NCI-H1092 (cell line): ENCODE measurements at places on chromosomes 5 and 9.

DNA sequence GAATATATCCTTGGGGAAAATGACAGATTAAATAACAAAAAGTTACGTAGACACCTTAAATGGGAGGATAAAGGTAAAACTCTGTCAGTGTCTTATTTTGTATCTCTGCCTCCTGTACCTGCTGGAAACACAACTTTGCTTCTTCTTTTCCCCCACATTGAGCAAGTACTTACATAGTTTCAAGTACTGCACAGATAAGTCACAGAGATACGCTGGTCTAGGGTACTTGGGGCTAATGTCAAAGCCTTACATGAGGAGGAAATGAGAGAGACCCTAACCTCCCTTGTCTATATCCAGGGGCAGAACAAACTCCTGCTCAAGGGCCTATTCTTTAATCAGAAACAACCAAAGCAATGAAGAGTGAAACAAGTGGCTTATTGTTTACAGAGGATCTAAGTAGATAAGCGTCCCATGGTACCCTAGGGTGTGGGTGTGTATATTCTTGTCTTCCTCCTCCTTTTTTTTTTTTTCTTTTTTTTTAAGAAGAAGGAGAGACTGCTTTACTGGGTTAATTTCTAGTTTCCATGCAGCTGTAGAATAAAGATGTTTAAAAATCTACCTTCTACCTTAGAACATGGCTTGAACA, 43.1 kb downstream of the ELL2 start:
- no peak for DNase-seq

DNA sequence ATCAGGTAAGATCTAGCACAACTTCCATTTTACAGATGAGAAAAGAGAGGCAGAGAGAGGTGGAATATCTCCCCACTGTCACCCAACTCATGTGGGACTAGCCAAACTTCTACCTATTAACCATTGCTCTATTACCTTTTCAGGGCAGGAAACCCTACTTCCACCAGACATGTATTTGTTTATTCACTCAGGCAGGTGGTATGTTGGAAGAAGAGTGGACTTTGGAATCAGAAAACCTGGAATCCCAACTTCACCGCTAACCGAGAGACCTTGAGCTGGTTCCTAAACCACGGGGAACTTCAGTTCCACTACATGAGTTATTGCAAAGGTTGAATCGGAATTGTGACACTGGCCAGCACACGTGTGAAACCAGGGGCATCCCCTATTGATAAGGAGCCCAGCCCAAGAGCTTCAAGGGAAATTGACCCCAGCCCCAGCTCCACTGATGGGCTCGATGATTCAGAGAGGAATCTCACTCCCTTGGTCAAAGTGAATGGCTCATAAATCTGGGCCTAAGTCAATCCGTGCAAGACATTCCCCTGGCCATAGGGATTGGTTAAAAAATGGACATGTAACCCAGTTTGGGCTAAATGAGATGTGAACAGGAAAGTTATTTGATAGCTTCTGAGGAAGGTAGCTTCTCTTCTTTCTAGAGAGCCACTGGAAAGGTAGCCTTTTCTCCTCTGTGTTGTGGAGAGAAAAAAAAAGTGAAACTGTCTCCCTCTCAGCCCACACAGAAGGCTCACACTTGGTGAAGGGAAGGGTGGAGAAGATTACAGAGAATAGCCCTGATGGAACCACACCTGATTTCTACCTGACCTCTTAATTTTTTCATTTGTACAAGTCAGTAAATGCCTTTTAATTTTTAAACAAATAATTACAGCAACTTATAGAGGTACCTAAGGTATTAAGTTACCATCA, 5.5 kb upstream of the GLIS3 start:
- DNase-seq, result no peak

DNA sequence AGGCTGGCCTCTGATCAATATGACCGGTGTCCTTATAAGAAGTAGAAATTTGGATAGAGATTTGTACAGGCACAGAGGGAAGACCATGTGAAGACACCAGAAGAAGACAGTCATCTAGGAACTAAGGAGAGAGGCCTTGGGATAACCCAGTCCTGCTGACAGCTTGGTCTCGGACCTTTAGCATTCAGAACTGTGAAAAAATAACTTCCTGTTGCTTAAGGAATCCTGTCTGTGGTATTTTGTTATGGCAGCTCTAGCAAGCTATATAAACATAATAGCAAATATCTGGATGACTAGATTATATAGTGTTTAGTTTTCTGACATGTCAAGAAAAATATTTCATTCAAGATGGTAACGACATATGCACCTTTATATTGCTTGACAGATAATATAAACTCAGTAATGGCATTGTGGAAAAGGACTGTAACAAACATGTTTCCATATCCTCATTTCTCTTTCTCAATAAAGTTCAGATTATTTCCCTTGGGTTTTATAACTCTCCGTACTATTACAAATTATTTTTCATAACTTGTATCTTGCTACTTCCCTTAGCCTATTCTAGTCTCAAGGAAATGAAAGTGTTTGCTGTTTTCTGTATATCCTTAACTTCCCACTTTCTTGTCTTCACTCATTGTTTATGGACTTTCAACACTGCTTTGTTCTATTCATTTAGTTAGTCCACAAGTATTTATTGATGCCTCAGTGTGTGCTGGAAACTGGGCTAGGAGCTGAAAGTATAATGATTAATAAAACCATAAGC, 62.4 kb downstream of the KIAA1958 start:
- DNase-seq, result no peak

- no peak for DNase-seq
These were observed 14.4 kb upstream of the TMEM245 start for GRCh38 chr9:109134167-109134578.

- DNase-seq, result no peak
These were observed 116.6 kb downstream of the MUSK start for GRCh38 chr9:110785166-110785565.

DNA sequence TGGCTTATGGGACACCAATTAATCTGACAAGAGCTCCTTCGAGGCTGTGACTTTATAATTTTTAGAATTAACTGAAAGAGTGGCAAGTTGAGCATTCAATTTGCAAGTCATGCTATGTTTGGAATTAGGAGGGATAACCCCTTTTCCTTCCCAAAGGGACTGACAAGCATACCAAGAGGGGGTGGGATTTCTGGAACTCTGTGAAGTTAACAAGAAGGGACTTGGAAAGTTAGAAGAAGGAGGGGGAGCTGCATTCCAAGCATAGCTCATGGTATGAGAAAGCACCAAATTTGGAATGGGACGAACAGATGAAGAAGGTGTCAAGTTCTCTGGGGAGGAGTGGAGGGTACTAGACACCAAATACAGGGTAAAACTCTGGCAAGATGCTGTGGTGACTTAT, 8.9 kb upstream of the PALM2AKAP2 start:
- DNase-seq, result no peak

GRCh38 chr9:130959809-130960334, 20.8 kb upstream of the FIBCD1 start:
- DNase-seq, result no peak

GRCh38 chr5:67673180-67673579, 476.6 kb upstream of the CD180 start:
- DNase-seq, result no peak

DNA sequence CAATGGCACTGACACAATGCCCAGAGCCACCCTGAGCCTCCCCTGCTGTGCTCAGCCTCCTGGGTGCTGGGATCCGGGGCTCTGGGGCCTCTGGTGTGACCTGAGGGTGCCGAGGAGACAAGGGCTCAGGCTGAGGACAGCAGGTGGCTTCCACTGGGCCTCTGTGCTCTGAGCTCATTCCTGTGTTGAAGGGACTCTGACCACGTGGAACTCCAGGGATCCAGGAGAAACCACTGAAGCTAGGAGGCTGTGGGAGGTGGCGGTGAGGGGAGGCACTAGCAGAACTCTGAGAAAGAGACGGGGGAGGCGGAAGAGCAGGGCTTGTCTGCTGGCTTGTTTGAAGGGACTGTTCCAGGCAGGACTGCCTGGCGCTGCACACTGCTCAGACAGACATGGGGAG, 318.7 kb upstream of the IRX1 start:
- no peak for DNase-seq

DNA sequence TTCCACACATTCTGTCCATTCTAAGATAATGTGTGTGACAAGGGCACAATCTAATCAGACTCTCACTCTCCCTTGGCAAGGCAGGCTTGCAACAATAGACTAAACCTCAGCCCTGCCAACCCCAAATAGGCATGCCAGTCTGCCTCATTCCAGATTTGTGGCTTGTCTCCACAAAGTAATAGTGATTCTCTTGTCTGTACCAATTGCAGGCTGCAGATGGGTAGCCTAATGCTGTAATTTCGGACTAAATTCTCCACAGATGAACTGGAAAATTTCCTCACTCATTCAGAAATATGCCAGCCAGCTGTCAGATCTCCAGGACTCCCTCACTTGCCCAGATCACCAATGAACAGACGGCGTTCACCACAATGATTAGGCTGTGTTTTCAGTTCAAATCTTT, 413.6 kb downstream of the ELAVL2 start:
- no peak for DNase-seq

GRCh38 chr5:132459983-132460838, 30.4 kb downstream of the IRF1 start:
- no peak for DNase-seq

GRCh38 chr5:80161165-80161564, 94.7 kb downstream of the SERINC5 start:
- DNase-seq, result no peak

DNA sequence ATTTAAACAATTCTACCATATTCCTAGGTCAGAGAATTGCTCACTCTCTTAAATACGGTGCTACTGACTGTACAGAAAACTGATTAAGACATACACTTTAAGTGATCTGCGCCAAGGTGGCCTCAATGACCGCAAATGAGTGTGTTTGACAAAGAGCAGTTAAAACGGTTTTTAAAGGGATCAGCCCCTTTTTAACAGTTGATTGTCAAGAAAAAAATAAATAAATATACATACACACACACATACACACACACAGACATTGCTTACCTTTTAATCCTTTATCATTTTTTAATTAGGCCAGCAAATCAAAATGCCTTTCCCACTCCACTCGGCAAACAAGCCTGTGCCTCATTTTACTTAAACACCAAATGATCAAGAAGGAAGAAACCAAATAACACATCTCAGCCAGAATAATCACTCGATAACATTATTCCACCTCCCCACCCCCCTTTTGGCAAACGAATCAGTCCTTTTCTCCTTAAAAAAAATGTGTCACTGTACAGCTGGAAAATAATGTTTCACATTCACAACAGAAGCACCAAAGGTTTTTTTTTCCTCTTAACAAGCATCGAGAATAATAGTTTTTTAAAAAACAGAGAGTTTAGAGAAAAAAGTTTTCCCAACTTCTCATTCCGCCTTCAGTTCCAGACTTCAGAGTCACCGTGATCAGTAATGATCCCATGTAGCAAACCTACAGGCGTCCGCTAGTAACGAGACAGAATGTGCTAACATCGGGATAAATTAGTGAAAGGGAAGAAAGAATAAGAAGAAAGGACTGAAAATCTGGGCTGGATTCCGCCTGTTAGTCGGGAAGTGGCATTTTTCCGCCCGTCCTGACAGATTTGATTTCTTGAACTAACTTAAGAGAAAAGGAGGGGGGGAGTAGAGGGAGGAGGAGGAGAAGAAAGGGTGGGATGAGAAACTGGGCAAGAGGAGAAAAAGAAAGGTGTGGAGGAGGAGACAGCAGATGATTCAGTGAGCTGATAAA, at the start of gene ZNF608:
Gene ZNF608, minus strand, starts transcription at position 712 of the 988 bp plus-strand sequence. CDS start 1,650 bp downstream, outside the sequence.
- DNase-seq, result no peak

DNA sequence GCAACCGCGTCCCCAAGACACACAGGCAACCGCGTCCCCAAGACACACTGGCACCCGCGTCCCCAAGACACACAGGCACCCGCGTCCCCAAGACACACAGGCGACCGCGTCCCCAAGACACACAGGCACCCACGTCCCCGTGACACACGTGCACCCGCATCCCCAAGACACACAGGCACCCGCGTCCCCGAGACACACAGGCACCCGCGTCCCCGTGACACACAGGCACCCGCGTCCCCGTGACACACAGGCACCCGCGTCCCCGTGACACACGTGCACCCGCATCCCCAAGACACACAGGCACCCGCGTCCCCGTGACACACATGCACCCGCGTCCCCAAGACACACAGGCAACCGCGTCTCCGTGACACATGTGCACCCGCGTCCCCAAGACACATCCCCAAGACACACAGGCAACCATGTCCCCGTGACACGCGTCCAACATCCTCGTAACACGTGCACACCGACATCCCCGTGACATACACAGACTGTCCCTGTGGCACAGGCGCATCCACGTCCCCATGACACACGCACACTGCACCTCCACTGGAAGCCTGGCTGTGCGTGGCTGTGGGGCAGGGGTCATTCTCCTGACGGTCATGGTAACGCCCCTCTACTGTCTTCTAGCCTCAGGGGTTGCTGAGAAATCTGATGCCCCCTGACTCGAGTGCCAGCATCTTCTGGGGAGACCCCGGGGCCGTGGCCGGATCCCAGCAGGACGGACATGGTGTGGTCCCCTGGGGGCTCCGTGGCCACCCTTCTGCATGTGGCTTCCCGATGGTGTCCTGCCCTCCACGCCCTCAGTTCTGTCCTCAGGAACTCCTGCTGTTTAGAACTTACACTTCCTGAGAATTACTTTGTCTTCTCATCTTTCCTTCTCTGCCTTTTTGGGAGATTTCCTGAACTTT, 24.1 kb downstream of the EXD3 start:
- DNase-seq, result no peak

- DNase-seq, result no peak
These were observed 33.0 kb downstream of the SSBP2 start for GRCh38 chr5:81717860-81718259.

DNA sequence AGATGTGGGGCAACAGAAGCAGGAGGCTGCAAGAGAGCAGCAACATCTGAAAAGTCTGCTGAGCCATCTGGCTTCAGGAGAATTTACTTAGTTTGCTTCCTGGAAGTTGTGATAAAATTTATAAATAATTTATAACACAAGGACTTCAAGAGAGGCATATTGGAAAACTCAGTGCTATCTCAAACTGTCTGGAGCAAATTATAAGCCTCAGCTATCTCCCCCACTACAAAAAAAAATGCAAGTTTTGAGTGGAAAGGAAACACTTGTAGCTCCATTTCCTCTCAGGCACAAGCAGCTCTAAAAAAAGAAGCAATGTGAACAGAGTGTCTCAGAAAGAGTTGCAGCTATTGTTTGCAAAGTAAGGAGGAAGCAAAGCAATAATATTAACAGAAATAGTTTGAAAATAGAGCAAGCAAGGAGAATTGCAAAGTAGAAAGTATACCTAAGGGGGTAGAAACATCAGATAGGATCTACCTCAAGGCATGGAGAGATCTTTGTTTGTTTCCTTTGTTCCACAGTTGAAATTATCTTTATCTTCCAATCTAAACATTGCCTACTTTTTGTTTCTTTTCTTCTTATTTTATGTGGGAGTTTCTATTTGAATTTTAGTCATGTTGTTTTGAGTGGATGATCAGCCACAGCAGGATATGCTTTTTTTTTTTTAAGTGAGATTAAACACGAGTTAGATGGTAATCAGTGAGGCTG, 55.9 kb upstream of the IL6ST start:
- DNase-seq, result no peak

GRCh38 chr9:135607401-135608293, 31.7 kb downstream of the GLT6D1 start:
- DNase-seq, result no peak
